Ureter (tissue), 1 donor: ENCODE measurements at places on chromosomes 1 and 21.

DNA sequence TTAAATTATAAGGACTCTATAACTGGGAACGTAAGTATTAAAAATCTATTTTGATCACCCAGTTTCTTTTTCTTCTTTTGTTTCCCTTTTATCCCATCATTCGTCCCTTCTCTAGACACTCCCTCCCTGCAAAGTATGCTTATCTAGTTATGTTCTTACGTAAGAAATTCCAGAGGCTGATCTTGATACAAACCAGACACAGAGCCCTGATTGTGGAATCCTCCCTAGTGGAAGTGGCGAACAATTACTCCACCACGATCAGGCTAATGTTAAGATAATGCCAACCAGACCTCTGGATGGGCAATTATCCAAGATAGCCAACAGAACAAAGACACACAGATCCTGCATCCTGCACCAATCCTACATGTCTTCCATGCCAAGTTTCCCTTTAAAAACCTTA, 1557.4 kb downstream of the PLA2G4A start:
- no peak for DNase-seq

- DNase-seq = no peak
These were observed 1.9 kb upstream of the MEF2D start for GRCh38 chr1:156502391-156502893.

- no peak for DNase-seq
These were observed 21.9 kb downstream of the UBE2Q1 start for GRCh38 chr1:154536570-154536969.

- no peak for DNase-seq
These were observed 10.4 kb upstream of the C2CD2 start for GRCh38 chr21:41964171-41964570.

- DNase-seq = no peak
These were observed 29.5 kb downstream of the C21orf91 start for GRCh38 chr21:17789656-17790055.

GRCh38 chr1:19926296-19927129, 3.1 kb upstream of the PLA2G2E start:
- DNase-seq = no peak
